ENCODE measurements at places on chromosomes 2 and 18.

GRCh38 chr2:42568401-42569115 lies at the start of gene MTA3:
Gene MTA3, plus strand, starts transcription at chr2:42568632. Its CDS starts 114 bp downstream, at chr2:42568746.
- DNase-seq = no peak

GRCh38 chr2:232574674-232575403 lies 24.4 kb downstream of the EIF4E2 start:
- no peak for DNase-seq

DNA sequence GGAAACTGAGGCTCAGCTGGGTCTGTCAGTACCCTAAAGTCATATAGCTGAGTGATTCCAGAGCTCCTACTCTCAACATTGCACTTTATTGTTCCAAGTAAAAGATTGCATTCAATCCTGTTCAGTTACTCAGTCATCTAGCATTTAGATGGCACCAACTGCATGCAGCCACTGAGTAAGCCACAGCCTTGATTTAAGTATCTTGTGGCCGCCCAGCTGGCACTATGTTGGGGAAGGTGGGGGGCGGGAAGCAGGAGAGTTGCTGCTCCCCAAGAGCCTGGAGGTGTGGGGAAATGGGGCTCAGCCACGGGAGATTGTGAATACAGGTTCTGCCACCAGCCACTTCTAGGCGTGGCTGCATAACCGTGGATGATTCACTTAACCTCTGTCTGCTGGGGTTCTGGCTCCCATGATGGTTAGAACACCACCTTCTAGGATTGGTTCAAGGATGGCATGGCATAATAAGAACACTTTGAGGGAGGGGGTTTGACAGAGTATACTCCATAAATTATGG lies 17.1 kb downstream of the ZFP36L2 start:
- DNase-seq = no peak

GRCh38 chr2:59985923-59986322 lies 567.5 kb downstream of the BCL11A start:
- no peak for DNase-seq

- no peak for DNase-seq
These were observed 12.6 kb upstream of the GALM start for GRCh38 chr2:38653380-38653714.

DNA sequence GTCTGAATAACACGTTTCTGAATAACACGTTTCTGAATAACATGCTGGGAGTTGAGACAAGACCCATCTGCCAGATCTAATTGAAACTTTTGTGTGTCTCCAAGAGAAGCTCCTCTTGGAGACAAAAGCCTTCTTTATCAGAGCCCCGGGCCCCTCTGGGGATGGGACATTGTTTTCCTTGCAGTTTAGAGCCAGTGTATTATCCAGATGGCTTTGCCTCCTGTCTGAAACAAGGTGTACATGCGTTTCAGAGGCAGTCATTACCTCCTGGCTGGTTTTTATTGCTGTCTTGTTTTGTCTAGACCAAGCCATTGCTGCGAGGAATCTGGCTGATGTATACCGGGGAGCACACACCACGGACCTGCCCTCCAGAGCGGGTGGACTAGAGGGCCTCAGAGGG lies 7.8 kb downstream of the FOSL2 start:
- DNase-seq = no peak

DNA sequence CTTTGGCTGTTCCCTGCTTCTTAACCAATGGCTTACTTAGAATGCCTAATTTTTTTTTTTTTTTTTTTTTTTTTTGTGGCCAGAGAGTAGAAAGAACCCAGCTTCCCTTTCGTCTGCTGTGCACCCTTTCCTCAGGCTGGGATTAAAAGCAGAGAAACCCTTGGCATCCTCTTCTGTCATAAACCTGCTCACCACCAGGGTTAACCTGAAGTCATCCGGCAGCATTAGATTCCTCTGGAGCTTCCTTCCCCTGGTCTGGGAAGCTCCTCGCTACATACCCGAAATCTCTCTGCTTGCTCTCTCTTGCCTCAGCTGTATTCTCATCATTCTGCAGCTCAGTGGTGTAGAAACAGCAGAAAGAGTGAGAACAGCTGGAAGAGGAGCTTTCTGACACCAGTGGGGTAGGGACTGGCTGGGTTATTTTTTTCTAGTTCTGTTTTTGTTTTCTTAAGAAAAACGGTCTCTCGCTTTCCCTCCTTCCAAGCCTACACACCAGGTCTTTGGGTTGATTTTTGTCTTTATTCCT lies 339.0 kb upstream of the MEIS1 start:
- DNase-seq = no peak

DNA sequence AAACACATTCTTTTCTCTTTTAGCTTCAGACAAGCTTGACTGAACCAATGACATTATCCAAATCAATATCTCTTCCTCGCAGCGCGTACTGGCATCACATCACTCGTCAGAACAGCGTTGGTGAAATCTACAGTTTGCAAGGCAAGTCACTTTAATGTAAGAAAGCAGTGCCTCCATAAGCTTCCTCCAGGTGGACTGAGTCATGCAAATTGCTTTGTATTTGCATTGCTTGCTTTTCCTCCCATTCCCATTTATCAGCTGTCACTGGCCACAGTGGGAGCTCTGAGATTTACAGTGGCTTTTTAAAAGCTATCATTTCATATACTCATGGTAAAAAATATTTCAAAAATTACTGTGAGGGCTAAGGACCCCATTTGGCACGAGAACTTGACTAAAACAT lies 189.9 kb downstream of the CD226 start:
- no peak for DNase-seq

DNA sequence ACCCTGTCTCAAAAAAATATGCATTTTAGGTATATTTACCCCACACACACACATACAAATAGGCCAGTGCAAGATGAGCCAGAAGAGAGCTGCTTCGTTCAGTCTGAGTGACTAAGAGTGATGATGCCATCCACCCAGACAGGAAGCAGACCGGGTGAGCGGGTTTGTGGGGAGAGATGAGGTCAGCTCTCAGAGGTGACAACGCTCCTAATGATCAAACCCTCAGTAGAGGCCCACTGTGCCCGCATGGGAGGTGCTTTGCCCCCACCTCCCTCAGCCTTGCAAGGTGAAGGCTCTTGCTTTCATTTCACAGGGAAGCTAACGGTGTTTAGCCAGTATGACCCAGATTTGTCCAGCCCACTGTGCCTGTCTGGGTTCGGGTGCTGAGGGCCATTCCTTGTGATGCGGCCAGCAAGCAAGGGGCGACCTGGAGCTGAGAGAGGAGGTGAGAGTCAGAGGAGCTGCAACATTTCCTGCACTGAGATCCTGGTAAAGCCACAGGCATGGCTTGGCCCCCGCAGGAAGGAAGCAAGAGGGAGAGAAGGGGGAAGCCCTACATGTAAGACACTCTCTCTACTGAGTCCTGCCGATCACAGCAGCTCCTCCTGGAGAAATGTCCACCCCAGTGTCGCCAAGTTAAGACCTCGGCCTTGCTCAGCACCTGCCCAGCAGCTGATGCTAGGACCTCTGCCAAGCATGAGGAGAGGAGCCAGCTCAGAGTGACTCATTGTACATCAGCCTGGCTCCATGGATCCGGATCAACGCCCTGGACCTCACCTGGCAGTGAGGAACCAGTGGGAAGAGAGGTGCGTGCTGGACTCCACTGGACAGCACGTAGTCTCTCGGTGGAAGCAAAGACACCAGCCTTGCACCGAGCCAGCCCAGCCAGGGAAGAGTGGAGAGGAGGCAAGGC lies 37.0 kb downstream of the NIFK start:
- no peak for DNase-seq

GRCh38 chr2:153808679-153809078 lies 63.0 kb upstream of the GALNT13 start:
- no peak for DNase-seq

GRCh38 chr2:154720651-154721050 lies 22.2 kb downstream of the KCNJ3 start:
- DNase-seq = no peak

DNA sequence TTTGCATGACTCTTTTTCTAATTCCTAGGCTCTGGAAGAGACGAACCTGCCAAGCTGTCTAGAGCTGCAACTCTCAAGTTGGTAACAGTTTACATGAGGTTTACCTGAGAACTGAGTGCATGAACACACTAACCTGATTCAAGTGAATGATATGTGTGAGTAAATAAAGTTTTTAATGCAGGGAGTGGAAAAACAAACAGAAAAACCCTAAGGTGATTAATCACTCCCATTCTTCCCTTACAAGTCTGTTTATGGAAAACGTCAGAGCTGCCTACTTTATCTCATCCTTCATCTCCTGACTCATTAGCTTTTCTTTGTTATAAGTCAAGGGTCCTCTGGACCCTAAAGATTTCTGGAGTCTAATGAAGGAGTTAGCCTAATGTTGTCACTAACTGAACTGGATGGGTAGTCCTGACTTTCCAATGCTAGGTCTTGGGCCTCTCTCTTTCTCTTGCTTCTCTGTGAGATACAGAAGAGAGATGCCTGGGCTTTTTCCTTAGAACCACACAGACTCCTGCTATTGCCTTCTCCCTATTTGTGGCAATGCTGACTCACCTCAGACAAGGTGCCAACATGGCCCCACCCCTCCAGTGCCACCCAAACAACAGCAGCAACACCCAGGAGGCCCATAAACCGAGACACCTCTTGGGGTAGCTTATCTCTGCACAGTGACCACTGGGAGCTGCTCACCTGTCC lies 952.4 kb downstream of the EPHA4 start:
- DNase-seq = no peak

DNA sequence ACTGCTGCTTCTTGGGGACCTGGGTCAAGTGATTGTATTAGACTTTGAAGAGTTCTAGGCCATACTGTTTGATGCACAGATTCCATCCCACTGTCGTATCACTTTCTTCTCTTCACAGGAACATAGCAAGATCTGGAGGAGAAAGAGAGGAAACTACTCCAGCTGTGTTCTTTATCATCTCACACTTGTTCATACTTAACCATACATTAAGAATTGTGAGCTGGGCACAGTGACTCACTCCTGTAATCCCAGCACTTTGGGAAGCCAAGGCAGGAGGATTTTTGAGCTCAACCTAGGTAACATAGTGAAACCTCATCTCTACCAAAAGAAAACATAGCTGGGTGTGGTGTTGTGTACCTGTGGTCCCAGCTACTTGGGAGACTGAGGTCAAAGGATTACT lies 111.7 kb downstream of the PARD3B start:
- no peak for DNase-seq

GRCh38 chr2:62596061-62596921 lies 90.3 kb upstream of the TMEM17 start:
- DNase-seq = no peak

- DNase-seq = no peak
These were observed 1.8 kb downstream of the IGFBP5 start for GRCh38 chr2:216693414-216694080.

DNA sequence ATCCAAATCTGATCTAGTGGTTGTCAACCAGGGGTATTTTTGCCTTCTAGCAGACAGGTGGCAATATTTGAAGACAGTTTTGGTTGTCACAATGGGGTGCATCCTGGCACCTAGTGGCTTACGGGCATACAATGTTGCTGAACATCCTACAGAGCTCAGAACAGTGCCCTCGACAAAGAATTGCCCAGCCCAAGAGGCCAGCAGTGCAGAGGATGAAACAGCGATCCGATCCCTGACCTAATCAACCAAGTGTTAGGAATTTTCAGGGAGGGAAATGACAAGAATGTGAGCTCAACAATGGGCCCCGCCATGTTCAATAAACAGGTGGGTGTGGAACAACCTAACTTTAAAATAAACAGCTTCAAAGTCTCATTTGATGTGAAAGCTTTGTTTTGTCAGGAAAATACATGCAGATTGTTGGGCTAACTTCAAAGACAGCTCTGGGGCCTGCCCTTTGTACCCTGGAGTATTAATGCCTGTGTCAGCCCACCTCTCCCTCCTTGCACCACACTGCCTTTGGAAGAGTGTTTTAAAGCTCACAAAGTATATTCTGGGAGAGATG lies 22.5 kb upstream of the SCYGR5 start:
- no peak for DNase-seq

GRCh38 chr2:134131681-134132489 lies 122.0 kb upstream of the MGAT5 start:
- DNase-seq = no peak

DNA sequence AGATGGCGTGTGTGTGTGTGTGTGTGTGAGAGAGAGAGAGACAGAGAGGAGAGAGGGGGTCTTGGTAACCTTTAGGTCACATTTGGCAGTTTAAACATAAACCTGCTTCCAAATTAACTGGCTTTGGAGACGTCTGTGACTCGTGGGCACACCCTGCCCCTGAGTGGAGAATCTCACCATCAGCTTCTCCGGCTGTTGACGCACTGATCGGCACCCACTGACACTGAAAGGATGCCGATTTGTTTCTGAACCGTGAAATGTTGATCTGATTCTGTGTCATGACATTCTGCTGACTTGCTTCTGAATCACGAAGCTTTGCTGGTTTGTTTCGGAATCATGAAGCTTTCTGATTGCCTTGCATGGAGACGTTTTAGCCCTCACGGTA lies 114.7 kb downstream of the RTP5 start:
- no peak for DNase-seq

- DNase-seq = no peak
These were observed 59.2 kb upstream of the PEX13 start for GRCh38 chr2:60958361-60958760.

GRCh38 chr2:10224734-10225133 lies 78.0 kb upstream of the HPCAL1 start:
- no peak for DNase-seq

DNA sequence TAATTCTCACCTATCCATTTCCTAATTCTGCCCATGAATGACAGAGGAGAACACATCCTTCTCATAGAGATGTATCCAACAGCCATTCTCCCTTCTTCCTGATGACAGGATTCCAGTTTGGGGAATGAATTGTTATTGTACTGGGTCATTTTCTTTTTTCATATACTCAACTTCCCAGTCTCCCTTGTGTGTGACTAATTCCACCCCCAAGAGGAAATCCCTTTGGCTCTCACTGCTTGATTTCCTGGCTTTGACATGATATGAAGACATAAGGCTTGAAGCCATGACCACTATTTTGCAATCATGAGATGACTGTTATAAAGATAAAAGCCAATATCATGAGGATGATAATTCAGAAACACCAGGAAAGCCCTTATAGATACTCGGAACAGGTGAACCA lies 384.7 kb upstream of the ACVR2A start:
- DNase-seq = no peak

GRCh38 chr2:128305555-128306080 lies 13.1 kb downstream of the HS6ST1 start:
- DNase-seq = peak; percentile 99

- DNase-seq = no peak
These were observed 267.5 kb upstream of the SLC8A1 start for GRCh38 chr2:40719414-40719813.

All from D721Med (cell line).